ENCODE measurements at places on chromosomes 12 and 14. TPM values are rescaled to one million over a fixed set of nuclear protein-coding genes. Genes with fewer than 3 reads are reported as not detected.
A peak's percentile ranks its signal among the peaks of the same experiment; 100 is the strongest.

Gene RND1
- total RNA-seq: not detected

DNA sequence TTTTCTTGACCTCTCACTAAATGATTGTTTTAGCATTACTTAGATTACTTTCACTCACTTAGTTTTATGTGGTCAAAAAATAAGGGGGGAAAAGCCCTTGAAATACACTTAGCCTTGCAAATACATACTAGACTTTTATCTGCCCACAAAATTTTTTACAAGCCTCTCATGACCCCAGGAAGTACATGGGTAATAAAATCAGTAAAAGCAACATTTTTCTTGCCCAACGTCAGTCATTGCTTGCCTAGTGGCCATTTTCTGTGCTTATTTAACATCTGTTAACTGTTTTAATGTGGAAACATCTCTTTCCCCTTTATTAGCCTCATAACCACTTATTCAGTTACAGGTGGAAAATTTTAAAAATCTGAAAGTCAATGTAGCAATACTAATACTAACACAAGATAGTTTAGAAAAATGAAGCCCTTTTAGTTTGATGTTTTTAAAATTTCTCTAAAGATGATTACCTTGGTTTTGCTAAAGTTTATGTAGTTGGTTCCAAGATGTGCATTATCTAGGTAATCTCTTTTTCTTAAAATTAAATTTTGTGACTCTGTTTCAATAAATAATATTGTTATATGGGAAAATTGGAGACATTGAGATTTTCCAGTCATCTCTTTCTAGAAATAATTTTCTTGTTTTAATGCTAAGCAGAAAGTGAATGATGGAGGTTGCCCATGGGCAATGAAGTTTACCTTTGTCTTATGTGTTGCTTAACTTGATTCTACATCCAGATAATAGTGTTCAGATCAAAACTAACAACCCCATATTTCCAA, 175.5 kb downstream of the TMTC2 start:
- no peak for DNase-seq
- no peaks in the 10 kb centered on the region for H3K4me1 ChIP-seq
- no peaks in the 10 kb centered on the region for H3K36me3 ChIP-seq
- no peaks in the 10 kb centered on the region for H3K27me3 ChIP-seq
- no peak overlapping the region for H3K4me3 ChIP-seq

DNA sequence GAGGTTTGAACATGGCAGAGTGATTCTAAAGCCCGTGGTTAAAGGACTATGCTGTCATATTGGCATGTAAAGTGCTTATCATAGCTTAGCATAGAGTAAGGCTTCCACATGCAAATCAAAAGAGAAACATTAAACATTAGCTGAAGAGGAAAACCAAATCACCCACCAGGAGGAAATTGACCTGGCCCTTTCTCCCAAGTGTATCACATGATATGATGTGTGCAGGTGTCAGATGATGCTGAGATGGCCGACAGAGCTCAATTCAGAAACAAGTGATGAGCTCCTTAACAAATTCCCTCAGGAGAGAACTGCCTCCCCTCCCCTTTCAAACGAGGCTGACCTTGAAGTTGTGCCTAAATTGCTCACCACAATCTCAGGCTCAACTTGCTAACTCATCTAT, 217.1 kb upstream of the BTG1 start:
- H3K4me3 ChIP-seq: no peak overlapping the region
- no peaks in the 10 kb centered on the region for H3K27me3 ChIP-seq
- H3K27ac ChIP-seq: no peak overlapping the region
- DNase-seq: no peak
- H3K4me1 ChIP-seq: no peaks in the 10 kb centered on the region

Gene GPRC5A
- total RNA-seq: 2.8 TPM

- H3K27me3 ChIP-seq: no peaks in the 10 kb centered on the region
- no peak overlapping the region for H3K27ac ChIP-seq
- H3K4me1 ChIP-seq: 0 out of 2 replicates have a peak, but pooled peaks cover 4% of the 10 kb centered on the region
- DNase-seq: no peak
Measured at GRCh38 chr12:3810540-3810939, 57.6 kb upstream of the CRACR2A start.

DNA sequence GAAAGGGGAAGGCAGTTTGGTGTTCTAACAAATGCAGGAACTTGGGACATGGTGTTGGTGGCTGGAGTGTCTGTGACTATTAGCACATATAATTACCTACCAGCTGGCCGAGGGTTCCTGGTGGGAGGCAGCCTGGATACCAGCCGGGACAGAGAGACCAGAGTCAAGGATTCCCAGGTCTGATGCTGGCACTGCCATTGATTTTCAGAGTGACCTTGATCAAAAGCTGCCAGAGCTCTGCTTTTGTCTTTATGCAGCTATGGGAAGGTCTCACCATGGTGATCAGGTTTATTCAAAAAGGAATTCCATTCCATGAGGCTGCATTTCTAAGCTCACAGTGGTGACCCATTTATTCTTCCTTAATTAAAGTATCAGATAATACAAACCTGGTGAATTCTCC, 101.0 kb upstream of the PWP1 start:
- H3K27me3 ChIP-seq: no peaks in the 10 kb centered on the region
- no peaks in the 10 kb centered on the region for H3K4me1 ChIP-seq
- H3K36me3 ChIP-seq: no peaks in the 10 kb centered on the region

DNA sequence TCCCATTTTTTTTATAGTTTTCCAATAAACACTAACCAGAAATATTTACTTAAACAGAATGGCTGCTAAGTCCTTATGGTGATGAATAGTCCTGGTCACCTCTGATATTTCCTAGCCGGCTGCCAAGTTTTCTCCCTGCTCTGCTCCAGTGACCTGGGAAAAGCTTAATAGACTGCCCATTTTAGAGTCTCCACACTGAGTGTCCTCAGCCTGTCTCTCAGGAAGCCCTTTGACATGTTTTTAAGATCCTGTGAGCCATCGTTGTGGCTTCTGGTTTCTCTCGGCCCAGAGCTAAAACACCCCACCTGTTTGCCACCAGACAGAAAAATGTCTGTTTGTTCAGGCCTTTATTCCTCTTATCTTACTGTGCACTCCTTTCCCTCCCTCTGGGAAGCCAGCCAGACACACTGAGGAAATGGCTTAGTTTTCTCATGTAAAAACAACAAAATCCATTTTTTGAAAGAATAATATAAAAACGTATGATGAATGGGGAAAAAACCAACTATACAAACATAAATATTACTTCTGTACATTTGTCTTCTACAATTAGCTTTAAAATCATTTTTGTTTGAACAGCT, 25.4 kb upstream of the ALDH2 start:
- no peak overlapping the region for H3K27ac ChIP-seq
- H3K36me3 ChIP-seq: peaks cover 8% of the 10 kb centered on the region
- no peak overlapping the region for H3K4me3 ChIP-seq
- H3K27me3 ChIP-seq: no peaks in the 10 kb centered on the region

GRCh38 chr12:2960390-2960956, 1.3 kb downstream of the TEAD4 start:
- peak overlapping the region; percentile 98 for H3K27ac ChIP-seq
- H3K36me3 ChIP-seq: peaks cover 43% of the 10 kb centered on the region
- peak; percentile 49 for DNase-seq
- H3K4me3 ChIP-seq: peak overlapping the region; percentile 96
- H3K4me1 ChIP-seq: peaks cover 57% of the 10 kb centered on the region

DNA sequence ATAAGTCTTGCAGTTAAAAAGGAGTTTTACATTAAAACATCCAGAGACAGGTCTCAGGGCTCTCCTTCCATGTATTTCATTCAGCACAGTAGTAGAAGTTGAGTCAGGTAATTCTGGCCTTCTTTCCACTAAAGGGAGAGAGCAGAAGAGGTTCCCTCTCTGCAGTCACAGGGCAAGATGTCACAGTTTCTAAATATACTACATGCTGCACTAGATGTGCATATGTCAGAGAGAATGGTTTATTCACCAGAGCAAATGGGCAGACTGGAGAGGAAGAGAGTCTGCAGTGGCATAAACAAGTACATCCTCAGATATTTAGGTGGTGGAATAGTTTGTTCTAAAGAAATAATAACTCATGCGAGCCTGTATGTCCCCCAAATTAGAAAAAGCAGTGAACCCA, 132.0 kb downstream of the KICS2 start:
- DNase-seq: no peak
- H3K27ac ChIP-seq: no peak overlapping the region
- H3K4me3 ChIP-seq: no peak overlapping the region
- peaks cover 4% of the 10 kb centered on the region for H3K36me3 ChIP-seq
- peaks cover 44% of the 10 kb centered on the region for H3K4me1 ChIP-seq
- H3K27me3 ChIP-seq: no peaks in the 10 kb centered on the region

Gene ZDHHC22
- 0.03 TPM for total RNA-seq

- no peak for DNase-seq
- H3K4me3 ChIP-seq: no peak overlapping the region
- H3K36me3 ChIP-seq: peaks cover 79% of the 10 kb centered on the region
- no peak overlapping the region for H3K27ac ChIP-seq
Measured at GRCh38 chr12:4552191-4552590, 9.8 kb upstream of the DYRK4 start.

Gene AQP6
- not detected for total RNA-seq

Gene SDR9C7
- not detected for total RNA-seq

DNA sequence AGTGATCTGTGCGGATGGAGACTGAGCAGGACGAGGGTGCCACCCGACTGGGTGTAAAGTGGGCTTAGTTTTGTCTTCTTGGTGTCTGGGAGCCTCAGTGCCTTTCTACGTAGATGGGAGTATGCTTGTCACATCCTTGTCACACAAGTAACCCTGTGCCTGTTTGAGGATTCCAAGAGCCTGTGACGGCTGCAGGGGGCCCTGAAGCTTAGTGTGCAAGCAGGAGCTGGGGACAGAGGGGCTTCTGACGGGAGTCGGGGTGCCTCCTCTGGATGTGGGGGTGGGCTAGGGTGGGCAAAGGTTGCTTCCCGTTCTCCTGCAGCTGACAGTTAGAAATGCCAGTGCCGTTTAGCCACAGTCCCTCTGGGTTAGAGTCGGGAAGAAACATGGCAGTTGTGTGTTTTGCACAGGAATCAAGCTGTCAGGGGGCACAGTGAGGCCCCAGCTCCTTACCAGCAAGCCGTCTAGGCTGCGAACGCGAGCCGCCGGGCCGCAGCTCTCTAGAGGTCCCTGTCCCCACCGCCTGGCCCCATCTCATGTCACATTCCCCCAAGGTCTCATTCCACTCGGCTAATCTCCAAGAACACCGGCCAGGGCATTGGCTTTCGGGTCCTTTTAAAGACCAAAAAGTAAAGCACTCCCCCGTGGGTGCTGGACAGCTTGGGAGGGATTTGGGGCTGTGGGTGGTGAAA, 7.0 kb downstream of the RTL1 start:
- H3K27ac ChIP-seq: no peak overlapping the region
- no peak for DNase-seq
- H3K4me3 ChIP-seq: no peak overlapping the region
- H3K36me3 ChIP-seq: peaks cover 29% of the 10 kb centered on the region
- H3K4me1 ChIP-seq: no peaks in the 10 kb centered on the region

Data from SJSA1 (cell line).